Kidney (tissue), 22 donors: ENCODE measurements at places on chromosomes 6 and 20. TPM values are rescaled to one million over a fixed set of nuclear protein-coding genes. Genes with fewer than 3 reads are reported as not detected.

ENPP1 gene
- total RNA-seq: 6.5 TPM

- no peak for DNase-seq
Measured at GRCh38 chr6:125983246-125983945, 2.9 kb upstream of the TRMT11 start.

DNA sequence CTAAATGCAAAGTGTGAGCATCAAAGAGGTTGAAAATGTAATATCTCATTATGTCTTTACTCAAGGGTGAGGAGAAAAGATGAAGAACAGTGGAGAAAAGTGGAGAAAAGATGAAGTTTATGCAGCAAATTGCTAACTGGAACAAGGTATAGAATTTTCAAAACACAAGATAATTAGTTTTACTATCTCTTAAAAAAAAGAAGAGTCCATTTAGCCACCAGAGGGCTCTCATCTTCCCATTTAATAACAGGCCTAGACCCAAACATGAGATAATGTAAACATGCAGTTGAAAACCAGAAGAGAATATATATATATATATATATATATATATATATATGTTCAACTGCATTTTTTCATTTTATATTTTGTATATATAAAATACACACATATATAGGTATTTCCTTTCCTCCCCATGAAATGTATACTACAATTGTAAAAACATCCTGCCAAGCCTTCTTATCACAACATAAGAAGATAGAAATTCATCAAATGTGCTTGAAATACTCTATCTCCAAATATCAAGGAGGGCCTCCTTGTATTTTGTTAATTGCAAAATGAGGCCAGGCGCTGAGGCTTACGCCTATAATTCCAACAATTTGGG, 78.4 kb downstream of the ADTRP start:
- DNase-seq: no peak

RFX6 gene
- not detected for total RNA-seq

MAP1LC3A gene
- total RNA-seq: 42.5 TPM

SEMG1 gene
- total RNA-seq: not detected

DNA sequence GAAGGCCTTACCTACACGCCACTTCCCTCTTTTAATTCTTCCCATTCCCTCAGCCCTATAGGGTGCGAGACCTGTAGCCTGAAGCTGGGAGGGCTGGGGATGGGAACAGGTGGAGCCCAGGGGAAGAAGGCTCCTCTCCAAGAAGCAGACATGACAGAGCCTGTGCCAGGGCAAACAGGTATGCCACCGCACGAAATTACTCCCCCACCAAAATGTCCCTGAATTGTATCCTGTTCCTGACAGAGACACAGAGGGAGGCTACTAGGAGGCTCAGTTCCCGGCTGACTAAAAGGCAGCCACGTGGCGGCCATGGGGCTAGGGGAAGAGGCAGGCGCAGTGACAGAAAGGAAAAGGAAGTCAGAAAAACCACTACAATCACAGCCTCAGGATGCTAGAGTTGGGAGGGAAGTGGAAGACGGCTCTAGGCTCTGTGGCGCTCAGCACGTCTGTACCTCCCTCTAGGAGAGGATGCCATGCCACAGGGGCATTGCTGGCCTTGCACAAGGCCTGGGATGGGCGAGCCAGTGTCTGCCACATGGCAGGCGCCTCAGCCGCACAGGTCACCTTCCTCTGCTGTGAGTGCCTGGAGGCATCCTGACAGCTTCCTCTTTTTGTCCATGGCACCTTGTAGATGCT, 27.7 kb downstream of the TFEB start:
- DNase-seq: no peak

UBE2C gene
- total RNA-seq: 2.4 TPM

- no peak for DNase-seq
Measured at GRCh38 chr20:5056801-5057599, 55.7 kb upstream of the SLC23A2 start.

DNA sequence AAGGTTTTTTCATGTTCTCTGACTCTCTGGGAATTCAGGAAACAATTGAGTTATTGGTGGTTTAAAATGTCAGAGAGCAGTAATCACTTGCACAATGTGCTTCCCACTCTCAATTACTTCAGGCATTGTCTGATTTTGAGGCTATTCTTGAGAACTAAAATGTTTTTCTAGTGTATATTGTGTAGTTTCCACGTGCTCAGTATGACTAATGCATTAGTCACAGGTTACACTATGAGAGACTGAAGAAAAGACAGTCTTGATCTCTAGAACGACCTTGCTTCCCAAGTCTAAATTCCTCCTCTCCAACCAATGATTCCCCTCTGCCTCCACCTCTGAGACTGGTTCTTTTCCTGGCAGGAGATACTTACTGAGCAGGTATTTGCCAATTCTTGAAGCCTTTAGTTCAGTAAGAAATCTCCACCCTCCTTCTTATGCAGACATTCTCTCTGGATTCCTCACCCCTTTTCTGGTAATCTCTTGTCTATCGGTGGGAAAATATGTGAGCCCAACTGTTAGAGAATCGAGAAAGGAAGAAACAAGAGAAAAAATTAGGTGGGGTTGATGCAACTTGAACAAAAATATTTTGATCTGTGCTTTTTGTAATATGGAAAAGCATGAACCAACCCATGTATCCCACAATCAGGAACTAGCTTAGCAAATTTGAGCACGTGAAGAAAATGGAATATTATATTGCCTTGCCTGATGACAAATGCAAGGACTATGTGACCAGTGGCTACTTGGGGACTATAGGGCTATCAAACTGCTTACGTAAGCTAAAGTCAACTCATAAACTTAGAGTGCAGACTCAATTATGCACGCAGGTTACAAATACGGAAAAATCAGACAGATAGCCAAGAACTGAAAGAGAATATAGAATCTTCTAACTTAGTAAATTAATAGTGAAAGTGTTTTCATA, 61.1 kb upstream of the SLC22A16 start:
- no peak for DNase-seq
